ENCODE measurements at places on chromosomes 5 and 9.

DNA sequence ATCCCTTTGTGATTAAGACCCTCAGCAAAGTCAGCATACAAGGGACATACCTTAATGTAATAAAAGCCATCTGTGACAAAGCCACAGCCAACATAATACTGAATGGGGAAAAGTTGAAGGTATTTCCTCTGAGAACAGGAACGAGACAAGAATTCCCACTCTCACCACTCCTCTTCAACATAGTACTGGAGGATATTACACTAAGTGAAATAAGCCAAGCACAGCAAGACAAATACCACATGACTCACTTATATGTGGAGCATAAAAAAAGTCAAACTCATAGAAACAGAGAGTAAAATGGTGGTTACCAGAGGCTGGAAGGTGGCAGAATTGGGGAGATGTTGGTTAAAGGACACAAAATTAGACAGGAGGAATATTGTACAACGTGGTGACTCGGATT, 118.1 kb upstream of the NFIL3 start:
- DNase-seq: no peak

DNA sequence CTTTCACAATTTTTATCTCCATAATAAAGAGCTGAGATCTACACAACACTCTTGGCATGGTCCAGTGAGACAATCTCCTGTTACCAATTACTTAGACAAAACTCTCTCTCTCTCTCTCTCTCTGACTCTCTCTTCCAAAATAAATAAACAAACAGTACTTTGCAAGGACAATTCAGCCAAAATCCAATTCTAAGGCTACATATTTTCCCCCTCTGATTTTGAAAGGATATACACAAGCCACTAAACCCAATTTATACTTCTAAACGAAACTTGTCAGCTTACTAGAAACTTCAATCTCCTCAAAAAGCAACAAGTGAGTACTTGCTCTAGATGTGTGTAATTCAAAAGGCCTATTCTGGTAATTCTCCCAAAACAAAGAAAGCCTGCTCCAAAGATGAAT, 26.3 kb upstream of the TNPO1 start:
- no peak for DNase-seq

DNA sequence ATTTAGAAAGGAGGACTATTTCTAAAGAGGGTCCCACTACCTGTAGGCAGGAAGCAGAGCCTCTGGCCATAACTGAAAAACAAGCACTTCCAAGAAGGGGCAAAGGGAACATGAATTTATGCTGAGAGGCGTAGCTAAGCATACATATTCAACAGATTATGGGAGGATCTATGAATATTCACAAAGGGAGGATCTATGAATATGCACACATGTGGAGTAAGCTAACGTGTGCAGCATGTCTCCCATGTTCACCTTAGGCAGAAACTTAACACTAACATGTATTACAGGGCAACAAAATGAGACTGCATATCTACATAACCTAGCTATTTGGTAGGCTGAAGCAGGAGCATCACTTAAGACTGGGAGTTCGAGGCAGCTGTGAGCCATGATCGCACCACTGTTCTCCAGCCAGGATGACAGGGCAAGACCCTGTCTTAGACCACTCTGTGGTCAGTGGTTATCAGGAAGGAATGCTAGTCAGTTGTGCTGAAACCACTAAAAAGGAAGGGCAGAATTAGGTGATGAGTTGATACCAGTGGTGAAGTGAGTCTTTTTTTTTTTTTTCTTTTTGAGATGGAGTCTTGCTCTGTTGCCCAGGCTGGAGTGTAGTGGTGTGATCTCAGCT, 20.8 kb downstream of the FXN start:
- DNase-seq: no peak

- DNase-seq: no peak
These were observed 68.4 kb downstream of the MED10 start for GRCh38 chr5:6309949-6310348.

DNA sequence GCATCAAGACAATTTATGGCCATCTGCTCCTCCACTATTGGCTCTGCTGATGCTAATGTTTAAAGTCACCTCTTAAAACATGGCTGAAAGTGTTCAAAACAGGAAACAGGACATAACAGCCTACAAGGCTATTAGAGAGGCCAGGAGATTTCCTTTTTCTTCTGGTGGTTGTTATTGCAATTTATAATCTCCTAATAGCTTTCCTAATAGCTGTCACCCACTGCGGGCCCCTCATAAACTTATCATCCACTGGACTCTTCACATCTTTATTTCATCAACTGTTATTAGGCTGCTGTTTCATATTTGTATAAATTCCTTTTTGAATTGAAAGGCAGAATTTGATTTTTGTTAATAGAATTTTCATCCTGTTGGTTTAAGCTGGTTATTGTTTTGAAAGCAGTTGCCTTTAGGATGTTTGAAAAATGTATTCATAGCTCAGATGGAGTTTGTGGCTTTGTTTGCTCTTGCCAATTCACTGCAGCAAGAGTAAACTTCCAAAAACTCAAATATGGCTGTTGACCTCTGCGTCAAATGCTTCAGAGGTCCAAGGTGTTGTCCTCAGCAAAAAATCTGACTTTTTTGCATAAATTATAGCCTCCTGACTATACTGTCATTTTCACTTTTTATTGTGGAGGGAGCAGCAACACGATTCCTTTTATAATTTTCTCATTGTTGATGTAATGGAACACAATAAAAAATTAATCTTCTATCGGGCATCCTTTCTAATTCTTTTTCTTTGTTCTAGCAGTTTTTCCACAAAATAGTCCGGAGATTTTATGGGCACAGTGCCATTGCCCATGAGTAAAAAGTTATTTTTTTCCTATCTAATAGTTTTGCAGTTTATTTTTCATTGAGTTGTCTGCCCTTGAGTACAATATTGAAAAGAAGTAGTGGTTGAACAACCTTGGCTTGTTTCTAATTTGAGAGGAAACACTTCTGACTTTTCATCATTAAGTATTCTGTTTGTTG, 69.3 kb downstream of the MAT2B start:
- no peak for DNase-seq

Measured in CD4-positive, alpha-beta T cell treated with Interleukin-6 at 100 ng/mL for 8 hours (primary cell).